ENCODE measurements at places on chromosomes 16 and 17.

- DNase-seq: no peak
Observed at GRCh38 chr17:69357701-69358100, 30.8 kb upstream of the ABCA5 start.

DNA sequence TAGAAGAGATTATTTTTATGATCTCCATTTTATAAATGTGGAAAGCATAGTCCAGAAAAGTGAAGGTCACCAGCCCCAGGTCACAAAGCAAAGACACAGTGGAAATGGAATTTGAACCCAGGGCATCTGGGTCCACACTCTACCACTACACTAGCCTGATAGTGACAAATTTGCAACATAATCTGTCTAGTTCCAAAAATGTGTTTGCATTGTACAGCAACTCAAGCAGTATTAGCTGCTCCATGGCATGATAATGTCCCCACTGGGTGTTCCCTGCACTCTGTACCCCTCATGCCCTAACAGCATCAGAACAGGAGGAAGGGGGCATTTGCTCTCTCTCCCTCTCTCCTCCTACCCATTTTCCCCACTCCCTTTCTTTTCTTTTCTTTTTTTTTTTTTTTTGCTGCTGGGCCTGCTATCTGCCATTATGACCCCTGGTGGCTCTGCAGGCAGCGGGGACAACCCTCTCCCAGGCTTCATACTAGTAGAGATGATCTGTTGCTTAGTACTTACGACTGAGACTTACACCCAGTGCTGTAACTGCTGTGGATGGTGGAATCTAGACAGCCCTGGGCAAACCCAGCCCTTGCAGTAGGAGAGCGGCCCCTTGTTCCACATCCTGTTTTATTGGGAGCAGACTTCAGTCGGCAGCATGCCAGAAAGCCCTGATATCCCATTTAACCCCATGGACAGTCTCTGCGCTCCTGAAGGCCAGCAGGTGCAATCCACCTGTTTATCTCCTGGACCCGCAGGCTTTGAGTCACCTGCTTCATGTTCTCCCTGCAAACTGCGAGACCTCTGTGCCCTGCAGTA is 306.3 kb downstream of the SOX9 start:
- DNase-seq: no peak

- DNase-seq: no peak
Observed at GRCh38 chr16:2473446-2473926, 1.4 kb upstream of the TBC1D24 start.

- DNase-seq: no peak
Observed at GRCh38 chr17:62781831-62782251, 26.3 kb downstream of the MARCHF10 start.

DNA sequence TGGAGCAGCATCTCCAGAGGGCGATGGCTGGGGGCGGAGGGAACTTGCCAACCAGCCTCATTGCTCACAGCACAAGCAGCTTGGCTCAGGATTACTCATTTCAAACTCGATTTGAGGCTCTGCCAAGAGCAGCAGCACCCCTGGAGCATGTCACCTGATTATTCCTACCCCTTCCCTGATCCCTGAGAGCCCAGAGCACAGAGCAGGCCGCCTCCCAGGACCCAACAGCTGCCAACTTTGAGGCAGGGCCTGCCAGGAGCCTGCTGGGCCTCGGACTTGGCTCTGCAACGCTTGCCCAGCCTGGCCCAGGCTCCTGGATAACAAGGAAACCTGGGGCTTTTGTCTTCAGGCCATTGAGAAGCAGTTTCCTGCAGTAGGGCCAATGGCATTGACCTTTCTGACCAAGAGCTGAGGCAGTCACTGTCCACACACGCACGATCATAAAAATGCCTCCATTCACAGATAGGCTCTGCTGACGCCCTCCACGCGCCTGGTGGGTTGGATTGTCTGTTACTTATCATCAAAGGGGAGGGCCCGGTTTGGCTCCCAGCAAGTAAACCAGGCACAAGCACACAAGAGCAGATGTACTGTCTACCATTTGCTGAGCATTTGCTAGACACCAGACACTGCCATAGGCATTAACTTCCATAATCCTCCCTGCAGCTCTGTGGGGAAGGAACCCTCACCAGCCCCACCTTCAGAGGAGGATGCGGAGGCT is 406.6 kb upstream of the EEF2KMT start:
- no peak for DNase-seq

- DNase-seq: no peak
Observed at GRCh38 chr17:32626379-32626791, 139.6 kb downstream of the CDK5R1 start.

DNA sequence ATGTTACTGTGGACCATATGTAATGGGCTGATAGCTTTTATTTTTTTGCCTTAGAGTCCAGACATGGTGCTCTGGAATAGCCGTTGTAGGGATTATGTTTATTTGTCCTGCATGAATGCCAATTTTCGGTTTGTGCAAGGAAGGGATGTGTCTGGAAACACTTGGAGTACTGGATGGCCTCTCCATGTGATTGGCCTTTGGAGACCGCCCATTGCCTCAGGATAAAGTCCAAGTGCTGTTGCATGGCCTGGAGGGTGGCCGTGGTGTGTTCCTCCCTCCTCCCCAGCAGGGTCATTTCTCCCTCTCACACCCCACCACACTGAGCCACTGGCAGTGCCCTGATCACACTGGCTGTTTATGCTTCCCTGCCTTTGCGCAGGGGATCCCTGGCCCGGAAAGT is 93.9 kb downstream of the MSI2 start:
- DNase-seq: no peak

DNA sequence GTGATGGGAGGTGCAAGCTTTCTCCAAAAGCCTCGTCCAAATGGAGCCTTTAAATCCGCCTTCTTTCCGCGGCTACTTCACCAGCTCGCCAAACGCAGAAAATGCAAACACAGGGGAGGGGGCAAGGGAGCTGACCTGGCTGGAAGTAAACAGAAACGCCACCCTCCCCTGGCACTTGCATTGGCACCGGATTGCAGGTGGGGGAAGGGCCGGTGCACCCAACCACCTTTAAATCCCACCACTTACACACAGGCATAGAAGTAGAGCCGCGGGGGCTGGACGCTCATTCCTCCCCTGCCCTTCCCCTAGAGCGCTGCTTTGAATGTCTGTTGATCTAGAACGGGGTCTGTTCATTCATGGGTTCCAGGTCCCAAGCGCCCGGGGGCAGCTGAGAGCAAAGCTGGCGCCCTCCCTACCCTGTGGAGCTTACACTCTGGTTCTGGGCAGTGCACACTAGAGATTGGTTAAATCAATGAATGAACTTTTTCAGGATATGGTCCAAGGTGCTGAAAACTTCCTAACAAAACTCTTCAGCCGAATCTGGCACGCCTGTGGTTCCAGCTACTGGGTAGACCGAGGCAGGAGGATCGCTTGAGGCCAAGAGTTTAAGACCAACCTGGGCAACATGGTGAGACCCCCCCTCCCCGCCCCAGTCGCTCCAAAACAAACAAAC is 920 bp upstream of the ZCCHC14 start:
- DNase-seq: no peak

GRCh38 chr17:28901866-28902818 is 737 bp downstream of the DHRS13 start:
- no peak for DNase-seq

GRCh38 chr17:31431852-31432658 is 40.6 kb downstream of the RAB11FIP4 start:
- no peak for DNase-seq

DNA sequence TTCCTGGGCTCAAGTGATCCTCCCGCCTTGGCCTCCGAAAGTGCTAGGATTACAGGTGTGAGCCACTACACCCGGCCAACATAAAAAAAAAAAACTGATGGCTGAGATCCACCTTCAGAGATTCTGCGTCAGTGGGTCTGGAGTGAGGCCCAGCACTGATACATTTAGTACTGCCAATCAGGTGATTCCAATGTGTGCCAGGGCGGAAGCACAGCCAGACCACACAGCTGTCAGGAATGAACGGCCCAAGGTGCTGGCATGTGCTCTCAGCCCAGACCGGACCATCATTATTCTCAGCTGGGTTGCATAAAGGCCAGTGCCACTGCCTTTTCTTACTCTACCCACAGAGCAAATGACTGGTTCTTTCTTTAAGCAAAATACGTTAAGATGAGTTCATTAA is 1.2 kb upstream of the BCO1 start:
- DNase-seq: peak; percentile 19

DNA sequence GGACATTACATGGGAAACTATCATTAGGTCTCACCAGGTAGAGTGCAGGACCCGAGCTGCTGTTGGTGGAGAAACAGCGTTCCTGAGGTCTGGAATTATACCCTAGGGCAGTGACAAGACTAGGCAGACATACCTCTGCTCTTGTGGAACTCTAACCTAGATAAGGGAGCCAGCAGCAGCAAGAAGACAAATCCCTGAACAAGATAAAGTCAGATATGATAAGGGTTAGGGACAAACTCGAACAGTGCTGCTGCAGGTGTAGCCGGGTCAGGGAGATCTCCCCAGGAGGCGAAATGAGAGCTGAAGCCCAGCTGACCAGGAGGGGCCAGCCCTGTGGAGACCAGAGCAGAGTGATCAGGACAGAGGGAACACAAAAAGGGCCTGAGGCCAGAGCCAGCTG is 34.7 kb downstream of the ARSG start:
- no peak for DNase-seq

DNA sequence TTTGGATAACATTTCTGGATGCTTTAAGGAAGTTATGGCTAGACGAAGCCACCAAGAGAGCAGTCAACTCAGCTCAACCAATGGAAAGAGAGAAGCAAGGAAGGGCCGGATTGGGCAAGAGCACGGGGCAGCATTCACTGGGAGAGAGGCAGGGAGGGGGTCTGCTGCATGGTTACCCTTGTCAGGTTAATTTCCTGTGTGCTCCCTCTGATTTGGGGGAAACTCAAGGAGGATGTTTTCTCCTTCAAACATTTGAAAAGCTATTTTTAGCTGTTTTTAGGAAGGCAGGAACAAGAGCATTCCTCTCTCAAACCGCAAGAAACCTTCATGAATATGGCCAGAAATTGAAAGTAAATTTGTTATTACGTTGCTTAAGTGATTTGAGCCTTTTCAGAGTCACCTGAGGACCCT is 118.5 kb upstream of the ZFHX3 start:
- no peak for DNase-seq

- DNase-seq: no peak
Observed at GRCh38 chr17:48143629-48144028, 36.1 kb downstream of the SNX11 start.

DNA sequence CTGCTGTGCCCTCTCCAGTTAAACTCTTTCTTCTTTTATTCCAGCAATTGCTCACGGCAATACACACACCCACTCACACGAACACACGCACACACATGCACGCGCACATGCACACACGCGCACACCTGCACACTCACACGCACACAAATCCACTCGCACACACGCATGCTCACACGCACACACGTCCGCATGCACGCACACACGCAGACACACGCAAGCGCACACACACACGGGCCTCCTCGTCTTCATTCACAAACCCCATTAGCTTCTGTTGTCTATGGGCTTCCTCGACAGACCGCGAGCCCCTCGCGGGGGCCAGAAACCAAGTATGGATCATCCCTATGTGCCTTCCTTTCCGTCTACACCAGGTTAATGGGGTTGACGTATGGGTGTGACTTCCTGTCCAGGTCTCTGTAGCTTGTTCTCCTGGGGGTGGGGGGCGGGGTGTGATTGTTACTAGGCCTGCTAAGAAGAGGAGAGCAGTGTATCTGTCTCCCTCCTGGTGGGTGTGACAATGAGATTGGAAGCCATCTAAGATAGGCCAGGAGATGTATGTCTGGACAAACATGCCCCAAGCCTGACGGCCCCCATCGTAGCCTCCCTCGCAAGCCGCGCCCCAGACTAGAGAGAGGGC is 670 bp upstream of the CTF1 start:
- no peak for DNase-seq

Data from anterior cingulate cortex (tissue), 58 donors.